ENCODE measurements at places on chromosomes 12 and 14.

GRCh38 chr12:50566066-50566465, 61.3 kb downstream of the DIP2B start:
- no peak for DNase-seq

DNA sequence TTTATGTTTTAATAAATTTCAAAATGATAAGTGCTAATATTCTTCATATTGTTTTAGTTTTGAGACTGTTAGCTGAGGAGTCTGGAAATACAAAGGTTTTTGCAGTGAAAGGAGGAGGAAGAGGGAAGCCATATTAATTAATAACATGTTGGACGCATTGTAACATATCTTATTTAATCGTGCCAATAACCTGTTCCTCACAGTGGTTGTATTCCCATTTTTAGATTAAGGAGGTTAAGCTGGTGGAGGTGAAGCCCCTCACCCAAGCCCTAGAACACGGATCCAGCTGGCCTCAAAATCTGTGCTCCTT, 92.4 kb downstream of the EML1 start:
- DNase-seq = no peak

DNA sequence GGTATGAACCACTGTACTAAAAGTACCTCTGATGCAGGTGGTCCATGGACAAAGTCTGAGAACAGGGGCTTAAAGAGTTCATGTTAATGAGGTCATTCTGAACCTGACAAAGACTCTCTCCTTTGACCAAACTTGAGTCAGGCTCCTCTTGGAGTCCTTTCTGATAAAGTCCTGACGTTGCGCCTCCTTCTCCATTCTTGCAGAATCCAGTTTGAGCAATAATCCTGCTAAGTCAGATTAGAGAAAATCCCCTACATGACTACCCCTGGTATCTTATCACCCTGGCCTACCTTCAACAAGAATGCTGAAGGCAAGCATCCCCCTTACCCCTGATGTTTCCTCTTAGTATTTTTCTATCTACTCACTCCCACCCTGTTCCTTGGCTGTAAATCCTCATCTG, 46.0 kb upstream of the ISM2 start:
- DNase-seq = no peak

DNA sequence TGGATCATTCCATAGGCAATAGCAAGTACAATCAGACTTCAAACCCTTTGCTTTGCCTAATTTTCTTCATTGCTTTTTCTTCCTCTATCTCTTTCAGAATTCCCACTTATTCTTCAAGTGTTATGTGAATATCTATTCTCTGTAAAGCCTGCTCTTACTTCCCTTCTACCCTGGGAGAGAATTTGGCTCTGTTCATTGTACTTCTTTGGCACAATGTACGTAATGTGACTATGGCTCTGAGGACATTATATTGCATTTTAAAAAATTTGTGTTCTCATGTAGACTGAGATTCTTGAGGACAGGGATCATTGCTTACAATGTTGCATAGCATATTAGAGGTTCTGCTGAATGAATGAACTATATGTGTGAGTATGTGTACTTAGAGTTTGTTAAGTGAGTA, 16.9 kb upstream of the PRICKLE1 start:
- no peak for DNase-seq

DNA sequence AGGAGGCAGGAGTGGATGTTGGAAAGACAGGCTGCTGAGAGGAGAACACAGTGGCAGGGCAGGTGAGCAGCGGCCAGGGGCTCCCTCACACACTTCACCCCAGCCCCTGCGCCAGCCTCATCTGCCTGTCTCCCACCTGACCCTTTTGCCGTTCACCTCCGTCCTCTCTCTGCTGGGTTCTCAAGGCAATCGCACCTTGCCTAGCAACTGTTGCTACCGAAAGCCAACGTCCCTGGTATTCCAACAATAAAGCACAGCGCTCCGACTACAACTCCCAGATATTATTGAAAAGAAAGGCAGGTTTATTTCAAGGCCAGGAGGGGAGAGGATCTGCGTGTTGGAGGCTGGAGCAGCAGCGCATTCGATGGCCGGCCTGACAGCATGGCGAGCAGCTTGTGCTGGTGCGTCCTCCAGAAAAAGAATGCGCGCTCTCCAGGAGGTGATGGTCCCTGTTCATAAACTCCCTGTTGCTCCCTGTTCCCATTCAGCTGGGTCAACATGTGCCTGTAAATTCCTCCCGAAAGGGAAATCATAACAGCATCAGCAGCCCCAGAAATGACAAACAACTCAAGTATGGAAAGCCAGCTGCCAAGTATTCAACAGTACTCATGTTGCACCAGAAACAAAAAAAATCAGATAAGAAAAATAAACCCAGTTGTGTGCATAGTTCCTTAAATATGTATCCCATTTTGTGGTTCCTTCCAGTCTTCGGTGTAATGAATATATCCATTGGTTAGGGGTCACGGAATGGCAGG, 153.0 kb upstream of the DIO3 start:
- no peak for DNase-seq

DNA sequence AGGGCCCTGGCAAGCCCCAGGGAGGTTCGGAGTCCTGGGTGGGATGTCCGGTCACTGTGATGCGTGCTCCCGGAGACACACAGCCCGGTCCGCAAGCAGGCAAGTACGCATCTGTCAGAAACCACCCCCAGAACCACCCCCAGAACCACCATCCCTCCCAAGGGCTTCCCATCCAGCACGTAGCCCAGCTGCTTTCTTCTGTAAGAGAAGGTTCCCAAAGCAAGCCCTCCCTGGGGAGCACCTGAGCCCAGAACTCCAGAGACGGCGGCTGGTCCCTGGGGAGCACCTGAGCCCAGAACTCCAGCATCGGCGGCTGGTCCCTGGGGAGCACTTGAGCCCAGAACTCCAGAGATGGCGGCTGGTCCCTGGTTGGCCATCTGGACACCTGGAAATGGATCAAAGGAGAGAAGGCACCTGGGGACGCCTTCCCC, 2.6 kb upstream of the FBRSL1 start:
- no peak for DNase-seq

Data from Caki2 (cell line).